Cerebellum (tissue), 4 donors: ENCODE measurements at places on chromosomes 16 and 17. TPM values are rescaled to one million over a fixed set of nuclear protein-coding genes. Genes with fewer than 3 reads are reported as not detected.

GRCh38 chr17:27494192-27495091 lies 38.2 kb downstream of the KSR1 start:
- DNase-seq = peak; percentile 63

GRCh38 chr16:54454616-54455015 lies 168.0 kb upstream of the IRX3 start:
- no peak for DNase-seq

The PAGR1 gene
- total RNA-seq = 12.2 TPM

The TP53TG3F gene
- not detected for total RNA-seq

- DNase-seq = no peak
These were observed 40.5 kb downstream of the ANKRD11 start for GRCh38 chr16:89449726-89450335.

DNA sequence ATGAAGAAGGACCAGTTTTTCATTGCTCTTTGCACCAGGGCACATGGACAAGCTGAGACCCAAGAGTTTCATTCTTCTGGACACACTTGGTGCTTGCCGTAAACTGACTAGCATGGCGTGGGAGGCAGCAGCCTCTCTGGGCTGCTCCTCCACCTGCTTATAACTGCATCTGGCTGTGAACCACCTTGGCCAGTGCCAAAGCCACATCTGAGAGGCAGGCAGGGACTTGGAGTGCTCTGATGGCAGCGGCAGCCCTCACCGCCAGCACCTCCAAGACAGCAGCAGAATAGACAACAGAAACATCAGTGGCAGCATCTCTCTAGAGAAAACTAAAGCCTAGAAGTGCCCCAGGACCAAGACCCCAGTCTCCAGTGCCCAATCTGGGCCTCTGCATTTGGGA lies 4.7 kb downstream of the KRT37 start:
- DNase-seq = no peak
